ENCODE measurements at places on chromosomes 4 and X.

GRCh38 chrX:9312922-9313867, 151.7 kb upstream of the TBL1X start:
- peak; percentile 82 for DNase-seq

- no peak for DNase-seq
Observed at GRCh38 chr4:16931339-16932305, 33.2 kb upstream of the LDB2 start.

DNA sequence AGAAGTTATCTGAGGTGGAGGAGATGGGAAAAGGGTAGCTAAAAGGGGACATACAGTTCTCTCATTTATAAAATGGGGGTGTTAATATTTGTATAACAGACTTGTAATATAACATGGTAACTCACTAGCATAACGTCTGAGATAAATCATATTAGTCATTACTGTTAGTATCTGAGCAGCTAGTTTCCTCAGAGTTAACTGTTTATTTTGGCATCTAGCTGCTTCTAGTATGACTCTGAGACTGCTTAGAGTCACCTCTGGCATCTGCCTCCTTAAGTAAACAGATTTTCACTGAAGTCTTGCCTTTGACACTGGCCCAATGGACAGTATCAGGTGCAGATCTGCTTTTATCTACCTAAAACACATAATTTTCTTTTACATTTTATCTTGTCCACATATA, 58.1 kb downstream of the SLC30A9 start:
- no peak for DNase-seq

DNA sequence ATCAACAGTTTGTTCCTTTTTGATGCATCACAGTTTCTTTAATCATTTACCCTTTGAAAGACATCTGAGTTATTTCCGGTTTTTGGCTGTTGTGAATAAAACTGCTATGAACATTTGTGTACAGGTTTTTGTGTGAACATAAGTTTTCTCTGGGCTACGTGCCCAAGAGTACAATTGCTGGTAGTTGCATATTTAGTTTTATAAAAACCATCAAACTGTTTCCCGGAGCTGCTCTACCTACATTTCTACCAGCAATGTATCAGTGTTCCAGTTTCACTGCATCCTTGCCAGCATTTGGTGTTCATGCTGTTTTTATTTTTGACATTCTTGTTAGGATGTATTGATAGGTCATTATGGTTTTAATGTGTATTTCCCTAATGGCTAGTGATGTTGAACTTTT, 17.3 kb downstream of the KDM6A start:
- DNase-seq, result no peak

GRCh38 chr4:127403471-127404084, 229.2 kb upstream of the INTU start:
- DNase-seq, result no peak

- DNase-seq, result no peak
Observed at GRCh38 chr4:25068386-25068785, 37.6 kb upstream of the LGI2 start.

DNA sequence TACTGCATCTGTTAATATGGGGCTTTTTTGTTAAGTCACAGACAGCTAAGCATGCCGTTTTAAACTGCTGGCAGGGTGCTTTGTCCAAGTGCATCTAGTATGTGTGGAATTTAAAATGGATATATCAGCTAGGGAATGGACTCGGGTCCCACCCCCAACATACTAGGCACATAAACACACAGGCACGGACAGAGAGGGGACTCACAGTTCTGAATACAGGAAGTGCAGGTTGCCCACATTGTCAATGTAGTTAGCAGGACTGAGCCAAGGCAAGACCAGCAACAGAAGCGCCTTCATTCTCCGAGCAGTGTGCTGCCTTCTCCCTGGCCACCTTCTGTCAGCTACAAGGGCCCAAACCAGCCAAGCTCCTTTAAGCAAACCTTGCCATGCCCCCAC, 33.6 kb downstream of the LNX1 start:
- DNase-seq, result no peak

DNA sequence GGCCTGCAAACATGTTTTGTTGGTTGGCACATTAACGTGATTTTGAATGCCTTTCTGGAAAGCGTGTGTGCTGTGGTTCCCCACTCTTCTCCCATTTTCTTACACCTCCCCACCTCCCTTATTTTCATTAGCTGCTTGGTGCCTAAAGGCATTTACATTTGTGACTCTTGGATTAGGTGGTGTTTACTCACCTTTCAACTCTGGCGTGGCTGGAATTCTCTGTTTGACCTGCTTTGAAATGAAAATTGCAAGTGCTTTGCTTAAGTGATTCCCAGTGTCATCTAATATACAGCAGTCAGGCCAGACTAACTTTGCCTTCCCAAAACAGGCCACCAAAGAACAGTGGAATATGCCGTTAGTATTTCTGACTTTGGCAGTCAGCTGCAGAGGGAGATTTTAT, 80.5 kb downstream of the NHSL2 start:
- DNase-seq, result no peak

DNA sequence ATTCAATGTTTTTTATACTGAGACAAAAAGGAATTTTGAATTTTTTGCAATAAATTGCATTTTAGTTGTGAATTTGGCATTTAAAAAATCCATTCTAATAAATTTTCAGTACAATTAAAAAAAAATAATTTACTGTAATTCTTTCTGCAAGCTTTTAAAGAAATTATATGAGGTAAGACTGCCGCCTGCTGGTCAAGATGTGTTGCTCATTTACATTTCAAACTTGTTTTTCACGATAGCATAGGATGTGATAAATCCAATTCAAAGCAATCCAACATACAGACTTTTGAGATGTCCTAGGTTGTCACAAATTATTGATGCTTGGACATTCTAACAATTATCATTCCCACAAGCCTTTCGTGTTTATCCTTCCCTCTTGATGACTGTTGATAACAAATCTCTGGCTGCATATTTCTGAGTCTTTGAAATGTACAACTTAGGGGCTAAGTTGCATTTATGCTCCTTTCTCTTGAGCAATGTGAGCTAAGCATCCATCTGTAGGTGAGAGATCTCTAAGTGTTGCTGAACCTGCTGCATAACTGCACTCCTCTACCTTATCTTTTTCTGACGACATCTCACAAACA, 21.7 kb upstream of the MFAP3L start:
- DNase-seq, result peak; percentile 86

DNA sequence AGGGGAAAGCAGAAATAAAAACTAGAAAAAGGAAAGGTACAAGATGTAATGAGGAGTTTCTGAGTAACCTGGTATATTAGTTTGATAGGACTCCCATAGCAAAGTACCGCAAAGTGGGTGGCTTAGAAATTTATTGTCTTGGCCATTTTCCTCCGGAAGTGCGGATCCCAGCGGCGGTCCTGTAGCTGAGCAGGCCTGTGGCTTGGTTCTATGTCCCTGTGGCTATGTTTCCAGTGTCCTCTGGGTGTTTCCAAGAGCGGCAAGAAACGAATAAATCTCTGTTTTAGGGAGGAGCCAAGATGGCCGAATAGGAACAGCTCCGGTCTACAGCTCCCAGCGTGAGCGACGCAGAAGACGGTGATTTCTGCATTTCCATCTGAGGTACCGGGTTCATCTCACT, 44.0 kb upstream of the LDB2 start:
- no peak for DNase-seq

DNA sequence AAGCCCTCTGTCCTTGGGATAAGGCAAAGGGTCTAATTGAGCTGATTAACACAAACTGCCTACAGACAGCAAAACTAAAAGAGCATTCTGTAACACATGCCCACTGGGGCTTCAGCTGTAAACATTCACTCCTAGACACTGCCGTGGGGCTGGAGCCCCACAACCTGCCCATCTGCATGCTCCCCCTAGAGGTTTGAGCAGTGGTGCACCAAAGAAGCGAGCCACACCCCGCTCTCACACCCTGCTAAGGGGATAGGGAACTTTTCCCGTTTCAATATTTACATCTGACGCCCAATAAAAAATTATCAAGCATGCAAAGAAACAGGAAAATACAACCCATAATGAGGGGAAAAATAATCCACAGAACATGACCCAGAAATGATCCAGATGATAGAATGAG, 46.9 kb upstream of the HSD17B10 start:
- peak; percentile 40 for DNase-seq

- no peak for DNase-seq
Observed at GRCh38 chr4:123477711-123478209, 81.2 kb downstream of the SPRY1 start.

DNA sequence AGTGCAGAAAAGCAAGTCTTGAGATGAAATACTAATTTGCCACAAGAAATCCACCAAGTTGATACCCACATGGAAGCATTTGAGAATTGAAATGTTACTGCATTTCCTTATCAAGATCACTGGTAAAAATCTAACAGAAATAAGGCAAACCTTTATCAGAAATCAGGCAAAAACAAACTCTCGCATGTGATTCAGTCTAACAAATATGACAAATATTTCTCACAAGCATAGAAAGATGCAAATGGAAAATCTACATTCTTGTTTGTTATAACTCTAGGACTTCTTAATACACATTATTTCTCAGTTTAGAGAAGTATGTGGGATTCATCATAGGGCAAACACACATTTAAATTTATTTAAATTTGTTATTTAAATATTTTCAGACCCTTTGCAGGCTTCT, 52.9 kb downstream of the TXK start:
- DNase-seq, result no peak

- peak; percentile 83 for DNase-seq
Observed at GRCh38 chr4:138775489-138775888, 240.1 kb upstream of the NOCT start.

DNA sequence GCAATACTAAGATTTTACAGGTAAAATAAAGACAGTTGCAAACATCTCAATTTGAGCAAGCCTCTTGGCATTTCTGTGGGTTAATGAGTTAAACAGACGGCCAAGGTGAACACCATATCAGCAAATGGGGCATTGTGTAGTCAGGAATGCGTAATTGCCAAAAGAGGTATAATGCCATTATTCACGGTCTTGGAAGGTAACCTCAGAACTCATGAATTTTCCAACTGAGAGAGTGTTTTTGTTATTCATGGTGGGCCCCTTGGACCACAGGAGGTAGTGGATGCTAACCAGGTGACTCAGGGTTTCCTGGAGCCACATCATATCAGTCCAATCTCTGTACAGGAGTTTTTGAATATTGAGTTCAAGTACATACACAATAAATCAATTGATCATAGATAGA, 368.0 kb upstream of the TECRL start:
- DNase-seq, result no peak

DNA sequence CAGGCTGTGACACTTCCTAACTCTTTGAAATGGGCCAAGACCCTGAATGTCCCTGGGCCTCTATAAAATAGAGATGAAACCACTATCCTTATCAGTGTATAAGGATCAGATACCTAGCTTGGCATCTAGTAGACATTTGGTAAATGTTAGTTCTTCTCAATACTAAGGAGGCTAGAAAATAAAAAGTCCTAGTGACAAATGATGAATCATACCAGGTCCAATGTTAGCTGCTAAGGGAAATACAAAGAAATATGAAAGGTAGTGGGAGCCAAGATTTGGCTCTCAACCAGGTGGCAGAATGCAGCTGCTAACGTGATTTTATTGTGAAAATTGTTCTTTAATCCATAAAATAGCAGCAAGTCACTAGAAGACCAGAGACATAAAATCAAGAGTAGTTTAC, 19.8 kb upstream of the PPARGC1A start:
- no peak for DNase-seq

All from OCI-M1 (cell line).